Nucleus accumbens (tissue), 56 donors: ENCODE measurements at places on chromosomes 16 and 17.

GRCh38 chr17:79108870-79109269 is 34.2 kb downstream of the ENGASE start:
- no peak for DNase-seq

DNA sequence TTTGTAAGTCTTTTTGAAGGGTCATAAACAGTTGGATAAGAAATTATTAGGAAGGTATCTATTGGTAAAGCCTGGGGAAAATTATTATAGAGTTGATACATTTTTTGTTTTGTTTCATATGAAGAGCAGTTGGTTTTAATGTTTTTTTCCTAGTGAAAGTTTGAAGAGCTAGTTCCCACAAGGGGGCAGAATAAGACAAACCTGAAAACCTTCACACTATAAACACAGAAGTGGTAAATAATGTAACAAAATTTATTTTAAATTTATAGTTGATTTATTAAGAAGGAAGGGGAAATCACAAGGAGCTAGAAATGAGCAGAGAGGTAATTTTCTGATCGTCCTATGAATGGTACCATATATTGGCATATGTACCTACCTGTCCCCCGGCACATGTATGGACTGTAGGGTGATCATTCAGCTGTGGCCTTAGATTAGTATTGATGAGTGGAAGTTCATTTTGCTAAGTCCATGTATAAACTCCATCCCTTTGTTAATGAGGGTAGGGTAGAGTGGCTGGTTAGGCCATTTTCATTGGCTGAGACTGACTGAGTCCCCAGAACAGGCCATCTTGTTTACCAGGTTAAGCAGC is 116.3 kb downstream of the TANC2 start:
- no peak for DNase-seq

GRCh38 chr16:6835941-6836340 is 496.7 kb upstream of the RBFOX1 start:
- DNase-seq = no peak

GRCh38 chr16:85269165-85269564 is 156.9 kb upstream of the CIBAR2 start:
- DNase-seq = no peak

GRCh38 chr17:17770632-17771044 is 66.1 kb downstream of the SREBF1 start:
- DNase-seq = no peak

- no peak for DNase-seq
Observed at GRCh38 chr16:49867796-49868668, 12.1 kb upstream of the ZNF423 start.

DNA sequence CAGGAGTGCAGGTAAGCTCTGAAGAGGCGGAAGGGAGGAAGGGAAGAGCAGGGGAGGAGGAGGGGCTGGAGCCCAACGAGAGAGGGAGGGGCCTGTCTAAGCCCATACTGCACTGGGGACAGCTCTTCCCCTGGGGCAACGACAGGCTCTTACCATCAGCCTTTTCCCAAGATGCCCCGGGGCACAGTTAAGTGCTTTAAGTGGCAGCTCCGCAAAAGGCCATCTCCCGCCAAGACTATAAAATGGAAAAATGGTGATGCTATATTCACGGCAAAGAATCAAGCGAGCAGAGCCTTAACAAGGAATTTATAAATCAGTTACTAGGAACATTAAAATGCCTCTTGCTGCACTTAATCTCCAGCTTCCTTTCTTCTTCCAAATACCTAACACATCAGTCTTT is 110.2 kb upstream of the NLRP1 start:
- no peak for DNase-seq

DNA sequence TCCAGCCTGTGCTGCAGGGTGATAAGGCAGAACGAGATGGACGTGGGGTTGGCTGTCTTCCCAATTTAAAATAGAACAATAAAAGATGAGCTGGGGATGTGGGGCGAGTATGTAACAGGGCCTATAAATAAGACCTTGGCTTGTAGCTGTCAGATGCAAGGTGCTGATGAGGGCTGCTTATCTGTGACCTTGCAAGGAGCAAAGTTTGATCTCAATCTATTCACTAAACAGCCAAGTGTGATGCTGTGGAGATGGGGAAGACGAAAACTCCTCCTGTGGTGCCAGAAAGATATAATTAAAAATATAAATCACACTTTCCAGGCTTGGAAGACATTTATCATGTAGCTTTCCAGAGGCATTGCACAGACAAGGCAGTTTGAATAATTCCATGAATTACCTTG is 26.7 kb upstream of the TEX2 start:
- DNase-seq = no peak

DNA sequence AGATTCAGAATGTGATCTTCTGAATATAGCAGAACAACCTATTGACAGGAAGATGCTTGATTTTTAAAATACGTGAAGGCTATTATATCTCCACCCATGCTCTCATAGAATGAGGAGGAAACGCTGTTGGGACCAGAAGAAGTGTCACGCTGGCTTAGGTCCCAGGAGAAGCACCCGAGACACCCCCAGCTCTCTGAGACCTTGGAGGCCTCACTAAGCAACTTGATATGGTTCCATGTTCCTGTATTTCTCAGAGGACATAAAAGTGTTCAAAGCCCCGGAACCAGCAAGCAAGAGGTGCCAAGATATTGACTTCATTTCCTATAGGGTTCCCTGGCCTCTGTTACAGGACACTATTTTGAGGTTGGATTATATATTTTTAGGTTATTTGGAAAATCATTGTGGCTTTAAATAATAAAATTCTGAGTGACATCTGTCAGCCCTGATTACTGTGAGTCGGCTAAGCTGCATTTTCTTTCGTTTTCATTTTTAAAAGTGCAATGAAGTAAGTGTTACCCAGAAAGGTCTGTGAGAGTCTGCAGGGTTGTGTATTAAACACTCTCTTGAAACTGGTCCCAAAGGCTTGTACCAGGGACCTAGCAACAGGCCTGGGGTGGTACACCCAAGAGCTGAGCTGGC is 400.0 kb downstream of the SOX9 start:
- no peak for DNase-seq

DNA sequence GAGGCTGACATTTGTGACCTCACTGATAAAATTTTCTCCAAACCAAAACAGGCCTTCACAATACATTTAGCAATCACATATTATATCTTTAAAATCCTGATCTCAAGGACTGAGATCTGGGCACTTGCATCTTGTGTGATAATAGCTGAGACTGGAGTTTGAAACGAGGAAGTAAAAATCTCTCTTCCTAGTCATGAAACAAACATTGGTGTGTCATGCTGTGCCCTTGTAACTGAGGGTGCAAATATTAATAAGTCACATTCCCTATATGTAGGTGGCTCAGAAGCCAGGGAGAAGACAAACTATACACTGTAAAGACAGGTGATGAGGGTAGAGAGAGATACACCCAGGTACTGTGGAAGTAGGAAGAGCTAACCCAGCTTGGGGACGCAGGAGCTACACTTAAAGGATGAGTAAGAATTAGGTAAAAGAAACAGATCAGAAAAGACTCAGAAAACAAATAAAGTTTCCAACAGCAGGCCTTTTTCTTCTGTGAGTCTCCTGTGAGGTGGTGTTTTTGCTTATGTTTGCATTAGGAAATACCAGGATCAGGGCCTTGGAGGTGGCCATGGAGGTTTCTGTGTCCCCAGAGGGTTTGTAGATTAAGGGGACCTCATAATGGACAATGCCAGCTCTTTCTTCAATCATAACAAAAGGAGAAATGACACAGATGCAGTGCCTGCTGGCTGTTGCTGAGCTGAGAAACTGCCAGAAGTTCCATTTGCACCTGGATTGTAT is 335.7 kb downstream of the GRIN2A start:
- no peak for DNase-seq

DNA sequence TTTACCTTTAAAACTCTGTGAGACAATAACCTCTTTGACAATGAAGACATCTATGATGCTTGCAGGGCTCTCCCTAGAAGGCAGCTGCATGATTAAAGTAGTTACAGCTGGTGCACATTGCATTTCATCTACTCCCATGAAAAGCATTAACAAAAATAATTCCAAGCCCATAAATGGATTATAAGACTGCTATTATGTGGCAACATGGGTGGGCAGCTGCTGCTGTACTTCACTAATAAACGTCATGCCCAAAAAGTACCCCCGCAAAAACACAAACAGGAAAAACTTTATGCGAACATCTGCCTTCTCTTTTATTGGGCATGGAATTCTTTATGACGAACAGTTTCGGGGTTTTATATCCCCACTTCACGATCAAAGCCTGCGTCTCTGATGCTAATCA is 224.9 kb downstream of the CA10 start:
- DNase-seq = no peak

GRCh38 chr16:86984343-86984742 is 332.8 kb downstream of the C16orf95 start:
- DNase-seq = no peak

GRCh38 chr16:50478773-50479149 is 69.4 kb upstream of the NKD1 start:
- peak; percentile 16 for DNase-seq

- no peak for DNase-seq
Observed at GRCh38 chr17:14448818-14449217, 147.9 kb downstream of the HS3ST3B1 start.

GRCh38 chr16:7404217-7404616 is 71.6 kb downstream of the RBFOX1 start:
- no peak for DNase-seq

DNA sequence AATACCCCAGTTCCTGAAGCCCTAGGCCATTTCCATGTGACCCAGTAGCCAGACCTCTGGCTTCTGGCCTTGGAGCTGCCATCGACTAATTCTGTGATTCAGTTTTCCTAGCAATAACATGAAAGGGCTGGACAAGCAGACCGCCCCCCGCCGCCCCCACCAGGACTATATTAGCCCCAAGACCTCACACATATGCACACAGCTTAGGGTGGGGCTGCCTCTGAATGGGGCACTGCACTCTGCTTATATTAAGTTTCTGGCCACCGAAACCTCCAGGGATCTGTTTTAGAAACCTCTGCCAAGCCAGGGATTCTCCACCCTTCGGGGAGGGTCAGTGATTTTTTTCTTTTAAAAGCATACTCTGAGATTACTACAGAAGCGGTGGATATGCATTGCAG is 2.3 kb downstream of the RAB11FIP4 start:
- no peak for DNase-seq

DNA sequence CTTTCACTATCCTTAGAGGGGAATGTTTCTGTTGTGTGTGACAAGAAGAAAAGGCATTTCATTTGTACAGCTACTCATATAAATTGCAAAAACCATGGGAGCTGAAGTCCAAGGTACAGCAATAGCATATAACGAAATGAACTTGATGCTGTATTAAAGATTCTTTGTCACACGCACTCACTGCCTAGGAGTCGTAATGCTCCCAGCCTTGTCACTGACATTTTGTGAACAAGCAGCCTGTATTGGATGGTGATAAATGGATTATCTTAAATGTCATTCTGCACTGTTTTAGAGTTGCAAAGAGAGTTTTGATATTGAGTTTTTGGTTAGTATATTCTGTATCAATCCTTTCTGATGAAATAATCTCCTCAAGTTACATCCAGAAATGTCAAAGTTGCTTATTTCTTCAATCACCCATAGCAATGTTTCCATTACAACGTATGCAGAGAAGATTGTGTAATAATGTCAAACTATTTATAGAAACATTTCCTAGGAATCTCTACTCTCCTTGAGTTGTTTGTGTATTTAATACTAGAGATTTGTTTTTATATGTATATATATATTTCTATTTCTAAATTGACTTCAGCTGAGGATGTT is 270.6 kb downstream of the FTO start:
- no peak for DNase-seq

DNA sequence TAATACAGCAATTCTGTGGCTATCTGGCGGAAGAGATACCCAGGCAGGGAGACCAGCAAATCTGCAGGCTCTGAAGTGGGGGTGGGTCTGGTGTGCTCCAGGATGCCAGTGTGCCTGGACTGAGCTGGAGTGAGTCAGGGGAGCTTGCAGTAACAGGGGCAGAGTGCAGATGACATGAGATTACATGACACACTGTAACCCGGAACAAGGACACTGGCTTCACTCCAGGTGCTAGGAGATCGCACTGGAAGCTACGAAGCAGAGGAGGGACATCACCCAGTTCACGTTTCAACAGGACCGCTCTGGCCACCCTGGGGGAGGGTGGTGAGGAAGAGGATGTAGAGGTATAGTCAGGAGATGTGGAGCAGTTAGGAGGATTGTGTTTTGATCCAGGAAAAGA is 475.6 kb downstream of the CDH13 start:
- DNase-seq = no peak

DNA sequence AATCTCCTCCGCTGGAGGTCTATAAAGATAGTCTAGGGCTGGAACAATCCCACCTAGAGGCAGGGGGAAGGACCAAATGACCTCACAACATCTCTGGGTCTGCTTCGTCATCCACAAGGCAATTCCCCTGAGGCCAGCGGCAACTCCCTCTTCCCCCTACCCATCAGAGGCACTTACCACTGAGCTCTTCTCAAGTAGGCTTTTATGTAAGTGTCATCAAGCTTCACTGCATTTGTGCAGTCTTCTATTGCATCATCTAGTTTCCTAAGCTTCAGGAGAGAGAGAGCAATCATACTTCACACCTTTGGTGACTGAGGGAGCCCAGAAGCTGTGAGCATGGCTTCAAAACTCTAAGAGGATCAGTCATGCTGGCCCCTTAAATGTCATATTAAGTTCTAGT is 21.0 kb downstream of the CNP start:
- DNase-seq = no peak

DNA sequence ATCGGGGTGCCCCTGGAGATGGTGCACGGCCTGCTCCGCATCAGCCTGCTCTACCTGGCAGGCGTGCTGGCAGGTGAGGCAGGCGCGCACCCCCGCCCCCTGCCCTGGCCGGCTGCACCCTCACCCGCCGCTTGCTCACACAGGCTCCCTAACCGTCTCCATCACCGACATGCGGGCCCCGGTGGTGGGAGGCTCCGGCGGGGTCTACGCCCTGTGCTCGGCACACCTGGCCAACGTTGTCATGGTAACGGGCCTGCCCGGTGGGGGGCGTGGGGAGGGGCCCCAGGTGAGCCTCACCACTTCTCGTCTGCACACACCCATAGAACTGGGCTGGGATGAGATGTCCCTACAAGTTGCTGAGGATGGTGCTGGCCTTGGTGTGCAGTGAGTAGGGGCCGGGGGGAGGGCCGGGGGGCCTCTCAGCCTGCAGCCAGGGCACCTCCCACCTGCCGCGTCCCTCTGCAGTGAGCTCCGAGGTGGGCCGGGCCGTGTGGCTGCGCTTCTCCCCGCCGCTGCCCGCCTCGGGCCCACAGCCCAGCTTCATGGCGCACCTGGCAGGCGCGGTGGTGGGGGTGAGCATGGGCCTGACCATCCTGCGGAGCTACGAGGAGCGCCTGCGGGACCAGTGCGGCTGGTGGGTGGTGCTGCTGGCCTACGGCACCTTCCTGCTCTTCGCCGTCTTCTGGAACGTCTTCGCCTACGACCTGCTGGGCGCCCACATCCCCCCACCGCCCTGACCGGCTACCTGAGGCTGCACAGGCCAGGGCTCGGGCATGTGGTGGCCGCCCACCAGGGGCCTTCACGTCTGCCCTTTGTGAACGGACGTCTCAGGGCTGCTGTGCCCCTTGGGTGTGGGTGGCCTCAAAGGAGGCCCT is 2.1 kb downstream of the RHBDL1 start:
- DNase-seq = no peak
